Glomerular endothelial cell (primary cell): ENCODE measurements at places on chromosomes 6 and 20. TPM values are rescaled to one million over a fixed set of nuclear protein-coding genes. Genes with fewer than 3 reads are reported as not detected.

Gene USP49
- total RNA-seq = 1.8 and 4.1 TPM in 2 replicates

Gene ZSCAN26
- 9.7 and 11.1 TPM in 2 replicates for total RNA-seq

Gene GNAS-AS1
- not detected in 2 replicates for total RNA-seq

Gene PLA2G7
- total RNA-seq = 0.10 TPM in 1 of 2 replicates, not detected in the other

Gene SLC22A16
- not detected in 2 replicates for total RNA-seq

Gene CDSN
- total RNA-seq = not detected in 2 replicates

Gene KCNQ5
- 1.1 and 1.6 TPM in 2 replicates for total RNA-seq

Gene TGM3
- 3.5 TPM in 1 of 2 replicates, not detected in the other for total RNA-seq

Gene IL17F
- total RNA-seq = not detected in 2 replicates

Gene IL20RA
- total RNA-seq = 0.06 and 0.48 TPM in 2 replicates

Gene TMEM74B
- 0.76 and 1.2 TPM in 2 replicates for total RNA-seq

Gene CCM2L
- 12.3 and 29.1 TPM in 2 replicates for total RNA-seq

Gene TAF4
- 13.3 and 21.2 TPM in 2 replicates for total RNA-seq

Gene SSTR4
- total RNA-seq = not detected in 2 replicates

Gene GLO1
- total RNA-seq = 127 and 156 TPM in 2 replicates

Gene RAB23
- total RNA-seq = 8.5 and 9.4 TPM in 2 replicates

Gene PRL
- total RNA-seq = not detected in 2 replicates

Gene CTCFL
- not detected in 2 replicates for total RNA-seq

Gene MAS1
- total RNA-seq = not detected in 2 replicates

Gene BTN1A1
- total RNA-seq = not detected in 2 replicates

Gene PRR18
- total RNA-seq = not detected in 2 replicates

Gene MYMX
- total RNA-seq = 2.2 TPM in 1 of 2 replicates, not detected in the other

Gene GLP1R
- total RNA-seq = not detected in 2 replicates

Gene SPEF1
- total RNA-seq = not detected in 2 replicates

Gene XKR7
- total RNA-seq = 0.05 TPM in 1 of 2 replicates, not detected in the other

Gene HEY2
- 0.34 and 1.7 TPM in 2 replicates for total RNA-seq
